ENCODE measurements at places on chromosomes 2 and 18.

GRCh38 chr2:1739961-1740715 lies 4.2 kb downstream of the PXDN start:
- no peak for DNase-seq

GRCh38 chr2:6181525-6181924 lies 489.3 kb downstream of the SOX11 start:
- no peak for DNase-seq

DNA sequence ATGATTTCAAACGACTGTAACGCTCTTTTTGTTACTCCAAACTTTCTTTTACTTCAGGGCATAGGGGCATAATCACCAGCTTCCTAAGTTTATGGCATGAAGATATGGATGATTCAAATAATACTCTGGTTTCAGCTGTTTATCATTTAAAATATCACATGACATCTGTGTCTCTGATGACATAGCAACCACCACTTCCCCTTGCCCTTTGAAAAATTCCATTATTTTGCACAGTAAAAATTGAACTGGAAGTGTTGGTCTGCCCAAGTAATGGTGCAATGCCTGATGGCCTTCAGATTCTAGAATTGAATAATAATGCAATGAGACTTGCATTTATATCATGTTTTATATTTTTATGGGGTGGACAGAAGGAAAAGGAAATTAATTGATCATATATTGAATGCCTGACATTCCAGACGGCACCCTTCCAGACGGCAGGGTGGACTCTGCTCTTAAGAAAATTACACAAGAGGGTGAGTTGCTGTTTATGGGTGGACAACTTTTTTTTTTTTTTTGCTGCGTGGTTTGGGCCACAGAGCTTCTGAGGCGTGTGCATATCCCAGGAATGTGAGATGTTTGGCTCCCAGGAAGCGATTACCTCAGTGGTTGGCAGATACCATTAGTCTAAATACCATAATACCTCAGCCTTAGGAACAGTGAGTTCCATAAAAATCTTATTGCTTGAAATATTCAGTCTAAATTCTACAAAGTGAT lies 101.7 kb upstream of the ZNF521 start:
- DNase-seq, result no peak

DNA sequence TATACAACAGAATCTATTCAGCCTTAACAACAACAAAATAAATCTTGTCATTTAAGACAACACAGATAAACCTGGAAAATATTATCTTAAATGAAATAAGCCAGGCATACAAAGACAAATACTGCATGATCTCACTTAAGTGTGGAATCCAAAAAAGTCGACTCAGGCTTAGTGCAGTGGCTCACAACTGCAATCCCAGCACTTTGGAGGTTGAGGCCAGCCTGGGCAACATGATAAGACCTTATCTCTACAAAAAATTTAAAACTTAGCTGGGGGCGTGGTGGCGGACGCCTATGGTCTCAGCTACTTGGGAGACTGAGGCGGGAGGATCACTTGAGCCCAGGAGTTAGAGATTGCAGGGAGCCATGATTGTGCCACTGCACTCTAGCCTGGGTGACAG lies 75.2 kb upstream of the RNU4ATAC start:
- no peak for DNase-seq

DNA sequence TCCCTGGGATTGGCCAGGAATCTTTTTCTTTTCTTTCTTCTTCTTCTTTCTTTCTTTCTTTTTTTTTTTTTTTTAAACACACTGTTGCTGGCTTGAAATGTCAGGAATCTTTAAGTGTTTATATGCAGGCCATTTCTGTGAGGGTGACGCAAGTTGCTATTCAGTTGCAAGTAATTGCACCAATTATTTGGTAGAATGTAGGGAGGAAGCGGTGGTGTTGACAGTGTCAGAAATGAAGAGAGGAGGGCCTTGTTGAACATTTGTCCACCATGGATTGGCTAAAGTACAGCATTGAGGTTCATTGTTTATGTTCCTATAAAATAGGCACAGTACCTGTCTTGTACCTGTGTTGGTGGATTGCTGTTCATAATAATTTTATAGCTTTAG lies 6.5 kb downstream of the RPIA start:
- no peak for DNase-seq

GRCh38 chr18:13375302-13376255 lies 157.0 kb downstream of the LDLRAD4 start:
- peak; percentile 77 for DNase-seq

DNA sequence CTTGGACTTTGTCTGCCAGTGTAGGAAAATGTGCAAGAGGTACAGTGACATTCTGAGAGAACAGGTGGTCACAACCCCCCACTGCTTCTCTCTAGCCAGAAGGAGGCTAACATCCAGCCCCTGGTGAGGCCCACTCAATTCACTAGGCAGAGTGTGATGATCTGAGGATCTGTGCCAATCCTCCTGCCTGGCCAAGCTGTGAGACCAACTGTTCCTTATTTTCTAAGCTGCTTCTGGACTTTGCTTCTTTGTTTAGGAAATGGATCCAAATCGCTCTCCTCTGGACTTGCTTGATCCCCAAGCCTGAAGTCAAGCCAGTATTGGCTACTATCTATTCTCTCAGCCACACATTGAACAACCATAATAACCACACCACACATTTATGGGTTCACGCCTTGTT lies 202.8 kb downstream of the PIK3C3 start:
- DNase-seq, result no peak

- no peak for DNase-seq
Observed at GRCh38 chr18:79182047-79182713, 113.0 kb downstream of the ATP9B start.

DNA sequence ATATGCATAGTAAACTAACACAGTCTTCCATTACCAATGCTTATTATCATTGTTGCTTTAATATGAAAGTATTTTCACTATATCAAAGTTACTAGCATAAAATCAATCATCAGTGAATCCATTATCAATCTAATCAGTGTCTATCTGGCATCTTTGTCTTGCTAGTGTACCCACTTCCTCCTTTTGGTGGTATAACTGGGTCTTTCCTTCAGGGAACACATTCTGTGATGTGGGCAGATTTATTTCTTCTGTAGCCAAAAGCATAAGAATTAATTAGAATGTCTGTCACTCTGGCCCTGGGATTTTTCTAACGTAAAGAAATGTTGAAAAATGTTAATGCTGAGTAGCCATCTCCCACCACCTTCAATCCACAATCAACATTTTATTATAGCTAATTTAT lies 155.8 kb upstream of the VWC2L start:
- no peak for DNase-seq

DNA sequence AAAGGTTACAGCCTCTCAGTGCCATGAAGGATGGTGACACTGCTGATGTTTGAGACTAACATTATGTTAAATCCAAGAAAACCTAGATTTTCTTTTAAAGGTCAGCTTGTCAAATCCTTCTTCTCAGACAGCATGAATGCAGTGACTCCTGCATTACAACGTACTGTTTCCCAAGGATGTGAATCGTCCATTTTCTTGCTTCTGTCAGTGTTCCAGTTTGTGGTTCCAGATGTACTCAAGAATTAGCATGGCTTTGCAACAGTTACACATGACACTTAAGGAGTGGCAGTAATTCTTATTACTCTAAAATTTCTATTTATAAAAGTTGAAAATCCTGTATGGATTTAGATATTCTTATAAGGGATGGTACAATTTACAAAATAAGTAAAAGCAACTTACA lies 1.5 kb upstream of the TTC39C start:
- DNase-seq, result no peak

GRCh38 chr2:203476881-203477280 lies 58.2 kb downstream of the RAPH1 start:
- no peak for DNase-seq
